ENCODE measurements at places on chromosomes 13 and 19. TPM values are rescaled to one million over a fixed set of nuclear protein-coding genes. Genes with fewer than 3 reads are reported as not detected.

DNA sequence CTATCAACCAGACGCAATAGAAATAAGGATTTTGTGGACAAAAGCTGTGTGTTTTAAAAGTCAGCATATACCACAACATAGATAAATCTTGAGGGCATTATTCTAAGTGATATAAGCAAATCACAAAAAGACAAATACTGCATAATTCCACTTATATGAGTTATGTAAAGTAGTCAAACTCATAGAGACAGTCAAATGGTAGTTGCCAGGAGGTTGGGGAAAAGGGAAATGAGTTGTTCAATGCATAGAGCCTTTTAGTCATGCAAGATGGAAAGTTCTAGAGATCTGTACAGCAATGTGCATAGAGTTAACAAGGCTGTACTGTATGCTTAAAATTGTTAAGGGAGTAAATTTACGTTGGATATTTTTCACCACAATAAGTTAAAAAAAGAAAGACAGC, 244.7 kb downstream of the DCT start:
- DNase-seq = no peak

Gene SERPINE3
- total RNA-seq = not detected

DNA sequence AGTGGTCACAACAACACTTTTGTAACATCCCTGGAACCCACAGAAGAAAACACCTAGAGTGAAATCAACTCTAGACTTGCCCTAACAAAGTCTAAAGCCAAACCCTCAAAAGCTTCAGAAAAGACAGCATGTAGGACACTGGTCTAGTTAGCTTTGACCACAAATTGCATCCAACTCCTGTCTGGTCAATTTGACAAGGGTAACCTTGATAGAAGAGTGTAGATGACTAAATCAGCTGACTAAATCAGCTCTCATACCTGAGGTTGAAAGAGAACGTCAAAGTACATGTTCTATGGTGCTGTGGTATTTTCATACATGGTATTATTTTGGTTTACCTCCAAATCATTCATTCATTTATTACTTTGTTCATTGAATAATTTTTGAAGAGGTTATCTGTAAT, 272.8 kb downstream of the KLF5 start:
- DNase-seq = no peak

Gene TEX29
- 0.55 TPM for total RNA-seq

GRCh38 chr19:1680976-1681375, 28.6 kb upstream of the TCF3 start:
- DNase-seq = peak; percentile 17

Gene NUMBL
- 39.7 TPM for total RNA-seq

- DNase-seq = peak; percentile 4
Measured at GRCh38 chr13:26348966-26349365, 95.0 kb downstream of the CDK8 start.

DNA sequence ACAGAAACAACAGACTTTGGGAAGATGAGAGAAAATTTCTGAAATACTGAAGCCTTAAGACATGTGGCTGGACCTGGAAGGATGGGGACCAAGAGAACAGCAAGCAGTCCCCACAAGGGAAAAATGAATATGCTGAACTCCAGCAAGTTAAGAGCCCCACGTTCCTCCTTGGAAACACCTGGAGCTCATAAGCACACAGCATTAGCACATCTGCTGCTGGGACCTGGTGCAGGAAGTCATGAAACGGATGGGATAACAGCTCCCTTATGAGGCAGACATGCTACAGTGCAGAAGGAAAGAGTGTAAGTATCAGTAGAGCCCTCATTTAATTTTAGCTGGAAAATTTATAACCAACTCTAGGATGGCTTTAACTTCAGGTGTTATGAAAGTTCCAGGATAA, 67.3 kb downstream of the SLC15A1 start:
- DNase-seq = no peak

DNA sequence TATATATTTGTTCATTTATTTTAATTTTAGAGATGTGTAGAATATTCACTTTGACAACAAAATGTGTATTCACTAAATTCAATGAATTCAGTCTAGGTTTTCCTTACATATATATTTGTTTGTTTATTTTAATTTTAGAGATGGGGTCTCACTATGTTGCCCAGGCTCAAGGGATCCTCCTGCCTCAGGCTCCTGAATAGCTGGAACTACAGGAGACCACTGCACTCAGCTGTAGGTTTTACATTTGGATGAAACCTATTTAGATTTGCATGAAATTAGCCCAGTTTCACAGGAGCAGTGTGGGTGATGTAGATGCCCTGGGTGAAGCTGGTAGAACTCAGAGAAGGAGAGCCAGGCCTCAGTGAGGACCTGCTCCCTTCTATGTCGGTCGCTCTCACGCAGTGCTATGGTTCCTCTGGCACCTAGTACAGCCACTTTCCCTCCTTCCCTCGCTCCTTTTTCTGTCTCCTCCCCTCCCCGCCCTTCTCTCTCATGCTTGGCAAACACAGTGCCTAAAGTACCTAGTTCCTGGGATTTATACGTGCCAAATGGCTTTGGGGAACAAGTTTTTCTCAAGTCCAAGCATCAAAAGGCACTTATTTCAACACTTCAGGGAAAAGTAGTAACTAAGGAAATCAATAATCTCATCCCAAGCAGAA, 14.7 kb upstream of the HMGB1 start:
- DNase-seq = peak; percentile 39

DNA sequence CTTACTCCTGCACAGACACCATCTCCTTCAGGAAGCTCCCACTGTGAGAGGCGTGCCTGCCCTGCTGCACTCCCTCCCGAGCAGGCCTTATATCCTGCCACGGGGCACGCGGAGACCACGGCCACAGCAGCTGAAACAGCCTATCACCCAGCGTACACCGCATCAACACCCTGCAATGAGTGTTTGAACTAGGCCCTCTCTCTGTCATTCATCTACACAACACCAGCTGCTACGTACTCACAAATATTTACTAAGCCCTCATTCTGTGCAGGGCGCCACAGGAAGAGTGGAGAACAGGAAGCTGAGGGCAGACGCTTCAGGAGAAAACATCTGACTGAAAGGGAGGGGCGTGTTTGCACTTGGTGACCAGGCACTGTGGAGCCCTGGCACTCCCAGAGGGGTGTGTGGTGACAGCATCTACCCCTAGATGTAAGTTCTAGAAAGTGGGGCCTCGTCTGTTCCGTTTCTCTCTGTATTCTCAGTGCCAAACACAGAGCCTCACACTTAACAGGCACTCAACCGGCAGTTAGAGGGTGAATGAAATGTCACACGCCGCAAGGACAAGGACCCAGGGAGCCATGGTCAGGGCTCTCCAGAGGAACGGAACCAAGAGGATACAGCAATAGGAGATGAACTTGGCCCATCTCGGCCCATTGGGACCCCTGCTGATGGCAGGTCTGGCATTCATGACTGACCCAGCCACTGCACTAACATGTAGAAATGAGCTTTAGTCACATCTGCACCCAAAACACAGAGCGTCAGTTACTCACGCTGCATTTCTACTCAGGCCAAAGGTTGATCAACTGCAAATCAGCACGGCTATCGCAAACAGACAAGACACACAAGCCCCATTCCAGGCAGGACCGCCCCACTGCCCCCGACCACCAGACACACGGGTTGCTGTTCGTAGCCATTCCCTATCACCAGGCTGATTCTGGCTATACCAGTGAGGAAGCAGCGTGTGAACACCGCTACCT, 15.7 kb downstream of the RANBP3 start:
- peak; percentile 84 for DNase-seq

Measured in mucosa of descending colon (tissue), 3 donors.